ENCODE measurements at places on chromosomes 6 and 20.

DNA sequence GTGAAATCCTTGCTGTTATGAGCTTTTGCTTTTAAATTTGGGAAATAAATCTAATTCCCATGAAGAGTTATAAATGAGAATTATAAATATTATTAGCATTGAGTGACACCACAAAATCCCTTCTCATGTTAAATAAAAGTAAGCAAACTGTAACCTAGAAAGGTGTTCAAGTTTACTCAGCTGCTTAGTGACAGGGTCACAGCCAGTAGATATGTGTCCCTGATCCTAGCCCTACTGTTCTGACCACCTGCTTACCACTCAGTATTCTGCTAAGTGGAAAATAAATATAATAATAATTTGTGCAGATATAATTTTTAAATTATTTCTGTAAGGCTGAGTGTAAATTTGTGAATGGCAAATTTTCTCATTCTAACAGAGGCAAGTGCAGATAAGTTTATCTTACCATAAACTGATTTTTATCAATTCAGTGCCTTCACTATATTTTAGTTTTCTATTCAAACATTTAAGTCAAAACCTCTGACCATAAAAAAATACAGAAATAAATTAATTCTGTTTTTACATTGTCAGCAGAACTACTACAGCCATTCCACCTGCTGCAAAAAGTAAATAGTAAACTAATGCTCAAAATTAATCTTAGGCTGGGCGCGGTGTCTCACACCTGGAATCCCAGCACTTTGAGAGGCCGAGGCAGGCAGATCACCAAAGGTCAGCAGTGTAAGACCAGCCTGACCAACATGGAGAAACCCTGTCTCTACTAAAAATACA is 118.2 kb downstream of the TENT5A start:
- no peak for DNase-seq

- no peak for DNase-seq
Observed at GRCh38 chr6:112927641-112928320, 580.7 kb downstream of the RFPL4B start.

- DNase-seq = peak; percentile 22
Observed at GRCh38 chr6:7138921-7139358, 31.2 kb downstream of the RREB1 start.

DNA sequence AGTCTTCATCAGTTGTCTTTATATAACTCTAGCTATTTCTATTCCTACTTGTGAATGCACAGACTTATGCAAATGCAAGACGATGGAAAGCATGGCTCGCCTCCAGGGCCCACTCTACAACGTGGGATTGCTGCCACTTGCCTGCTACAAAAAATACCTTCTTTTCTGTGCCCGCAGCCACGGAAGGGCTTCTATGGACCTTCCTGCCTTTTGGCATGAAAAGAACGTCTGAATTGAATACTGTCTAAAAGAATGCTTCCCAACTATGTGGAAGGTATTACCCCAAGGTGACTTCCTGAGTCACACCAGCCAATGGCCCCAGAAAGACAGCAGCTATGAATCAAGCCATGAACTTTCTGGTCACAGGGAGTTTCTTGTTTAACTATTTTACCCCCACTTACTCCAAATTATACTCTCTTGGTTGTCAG is 261.2 kb downstream of the HIVEP2 start:
- DNase-seq = no peak

DNA sequence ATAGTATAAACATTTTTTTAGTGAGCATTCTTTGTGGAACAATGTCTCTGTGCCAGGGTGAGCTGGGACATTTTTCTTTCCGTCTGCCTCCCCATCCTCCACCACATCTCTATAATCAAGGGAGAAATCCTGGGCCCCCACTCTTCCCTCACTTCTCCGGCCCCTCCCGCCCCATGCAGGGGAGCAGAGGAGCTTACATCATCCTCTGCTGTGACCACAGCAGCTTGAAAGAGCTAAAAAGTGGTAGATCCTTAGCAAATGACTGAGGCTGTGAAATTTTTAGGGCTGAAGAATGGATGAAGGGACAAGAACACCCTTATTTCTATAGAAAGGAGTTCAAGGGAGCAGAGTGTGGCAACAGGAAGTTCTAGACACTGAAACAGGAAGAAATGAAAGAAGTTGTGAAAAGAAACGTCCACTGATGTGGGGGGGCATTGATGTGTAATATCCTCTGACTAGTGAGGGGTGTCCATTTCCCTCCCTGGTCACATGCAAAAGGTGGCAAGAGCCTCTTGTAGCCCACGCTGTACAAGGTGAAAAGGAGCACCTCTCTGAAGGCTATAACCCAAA is 380.3 kb upstream of the JARID2 start:
- no peak for DNase-seq

GRCh38 chr6:96532399-96532798 is 10.8 kb downstream of the UFL1 start:
- no peak for DNase-seq

DNA sequence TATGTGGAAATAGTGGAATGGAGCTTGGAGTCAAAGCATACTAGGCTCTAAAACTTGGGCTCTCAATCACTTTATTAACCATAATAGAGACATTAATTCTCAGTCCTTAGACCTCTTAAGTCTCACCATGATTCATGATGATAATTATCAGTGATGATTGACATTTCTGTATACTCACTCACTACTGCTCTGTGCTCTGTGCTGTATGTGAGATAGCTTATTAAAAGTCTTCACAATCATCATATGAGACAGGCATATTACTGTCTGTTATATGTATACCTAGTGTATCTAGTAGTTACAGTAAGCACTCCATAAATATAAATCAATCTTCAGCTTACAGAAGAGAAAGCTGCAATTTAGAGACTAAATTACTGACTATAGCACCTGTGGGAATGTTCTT is 236.0 kb upstream of the JAG1 start:
- DNase-seq = no peak

DNA sequence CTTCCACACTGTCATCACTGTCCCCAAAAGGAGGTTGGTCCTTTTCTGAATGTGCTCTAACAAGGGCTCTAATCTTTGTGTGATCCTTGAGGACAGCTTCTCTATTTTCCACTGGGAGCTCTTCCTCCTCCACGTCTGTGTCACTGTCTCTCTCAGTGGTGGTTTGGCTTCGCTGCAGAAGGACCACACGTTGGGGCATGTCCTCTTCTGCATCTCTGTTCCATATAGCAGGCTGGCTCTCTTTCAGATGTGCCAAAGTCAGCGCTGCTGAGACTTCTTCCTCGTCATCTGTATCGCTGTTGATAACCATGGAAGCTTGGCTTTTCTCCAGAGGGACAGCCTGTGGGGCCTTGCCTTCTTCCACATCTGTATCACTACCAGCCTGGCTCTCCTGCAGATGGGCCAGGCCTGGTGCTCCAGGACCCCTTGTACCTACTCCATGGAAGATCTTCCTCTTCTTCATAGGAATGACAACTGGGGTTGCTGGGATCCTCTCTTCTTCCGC is 4.6 kb downstream of the MDC1 start:
- DNase-seq = no peak

GRCh38 chr6:36333171-36333895 is 3.4 kb downstream of the BNIP5 start:
- no peak for DNase-seq

GRCh38 chr20:16292226-16292880 is 280.9 kb downstream of the KIF16B start:
- DNase-seq = no peak

GRCh38 chr6:31874836-31875572 is 3.8 kb downstream of the SLC44A4 start:
- DNase-seq = no peak

GRCh38 chr6:105616521-105616920 is 213.6 kb upstream of the PREP start:
- DNase-seq = no peak

DNA sequence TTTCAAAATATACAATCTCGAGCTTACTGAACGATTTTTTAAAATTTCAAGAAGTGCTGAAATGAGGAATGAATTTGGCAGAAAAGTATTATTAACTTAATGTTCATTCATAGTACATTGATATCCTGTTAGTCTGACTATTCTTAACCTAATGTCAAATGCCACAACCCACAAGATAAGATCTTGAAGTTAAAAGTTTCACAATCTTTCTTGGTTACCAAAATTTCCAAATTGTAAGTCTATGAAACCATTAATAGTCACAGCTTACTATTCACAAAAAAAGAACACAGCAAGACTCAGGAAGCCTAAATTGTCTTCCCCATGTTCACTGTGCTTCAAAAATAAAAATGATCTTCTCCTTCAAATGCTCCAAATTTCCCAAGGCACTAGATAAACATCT is 71.3 kb downstream of the HACE1 start:
- DNase-seq = no peak

DNA sequence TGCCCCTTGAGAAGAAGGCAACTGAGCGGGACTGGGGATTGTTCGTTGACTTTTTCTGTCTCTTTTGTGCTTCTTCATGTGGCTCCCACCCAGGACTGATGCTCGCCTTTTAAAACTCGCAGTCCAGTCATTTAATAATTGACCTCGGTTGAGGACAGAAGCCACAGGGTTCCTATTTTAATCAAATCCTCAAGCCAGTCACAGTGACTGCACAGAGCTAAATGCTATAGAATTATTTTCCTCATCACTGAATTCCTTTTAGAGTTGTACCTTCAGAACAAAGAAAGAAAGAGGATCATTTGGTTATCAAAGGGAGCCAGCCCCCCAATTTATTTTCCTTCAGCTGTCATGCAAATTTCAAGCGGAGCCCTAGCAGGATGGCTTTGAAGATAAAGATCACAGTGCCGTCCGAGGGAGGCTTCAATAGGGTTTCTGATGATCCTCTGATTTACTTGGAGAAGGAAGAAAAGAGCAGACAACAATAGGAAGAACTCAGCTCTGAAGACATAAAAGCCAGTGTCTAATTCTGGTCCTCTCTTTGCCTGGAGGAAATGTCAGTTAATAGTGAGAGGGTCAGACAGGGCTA is 186.6 kb downstream of the DOK5 start:
- DNase-seq = no peak

GRCh38 chr20:36167902-36168503 is 13.5 kb downstream of the EPB41L1 start:
- no peak for DNase-seq

GRCh38 chr6:39517756-39518155 is 195.3 kb upstream of the KCNK16 start:
- no peak for DNase-seq

- DNase-seq = no peak
Observed at GRCh38 chr6:107488174-107488874, 1.6 kb upstream of the SOBP start.

GRCh38 chr6:99019381-99019780 is 71.6 kb upstream of the FBXL4 start:
- no peak for DNase-seq

GRCh38 chr6:109059571-109060021 is 35.0 kb downstream of the SESN1 start:
- DNase-seq = peak; percentile 24

DNA sequence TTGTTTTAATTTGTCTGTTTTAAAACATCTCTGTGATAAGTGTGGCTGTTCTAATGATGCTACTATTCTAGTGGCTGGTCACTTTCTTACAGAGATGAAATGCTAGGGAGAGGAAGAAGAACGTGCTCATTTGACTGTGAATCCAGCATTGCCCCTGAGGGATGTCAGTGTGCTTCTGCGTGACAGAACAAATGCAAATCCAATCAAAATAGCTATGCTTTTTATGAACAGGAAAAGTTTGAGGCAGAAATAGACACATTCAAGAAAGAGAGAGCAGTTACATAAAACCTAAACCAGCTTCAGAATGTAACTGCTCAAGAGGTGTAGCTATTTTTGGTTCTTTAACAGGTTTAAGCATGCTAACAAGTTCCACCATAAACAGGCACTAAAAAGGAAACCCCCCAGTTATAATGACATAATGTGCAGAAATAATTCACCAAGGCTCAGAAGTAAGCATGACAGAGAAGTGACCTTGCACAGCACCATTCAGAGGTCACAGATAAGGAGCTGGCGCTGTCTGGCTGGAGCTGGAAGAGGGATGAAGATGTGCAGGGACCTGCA is 385.3 kb downstream of the EPM2A start:
- no peak for DNase-seq

DNA sequence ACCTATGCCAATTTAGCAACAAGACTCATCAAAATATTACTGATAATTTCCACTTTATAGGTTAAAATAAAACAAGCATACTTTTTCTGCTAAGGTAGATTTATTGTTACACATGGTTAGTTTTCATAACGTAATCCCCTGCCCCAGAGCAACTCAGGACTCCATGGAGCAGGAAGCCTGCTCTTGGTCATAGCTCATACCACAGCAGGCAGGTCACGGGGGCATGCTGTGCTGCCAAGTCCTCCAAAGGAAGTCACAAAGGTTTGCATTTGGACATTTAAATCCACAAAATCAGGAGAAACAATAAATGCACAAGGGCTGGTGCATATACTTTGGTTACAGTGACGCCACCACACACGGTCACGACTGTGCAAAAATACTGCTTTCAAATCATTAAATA is 12.5 kb downstream of the GZF1 start:
- DNase-seq = no peak

DNA sequence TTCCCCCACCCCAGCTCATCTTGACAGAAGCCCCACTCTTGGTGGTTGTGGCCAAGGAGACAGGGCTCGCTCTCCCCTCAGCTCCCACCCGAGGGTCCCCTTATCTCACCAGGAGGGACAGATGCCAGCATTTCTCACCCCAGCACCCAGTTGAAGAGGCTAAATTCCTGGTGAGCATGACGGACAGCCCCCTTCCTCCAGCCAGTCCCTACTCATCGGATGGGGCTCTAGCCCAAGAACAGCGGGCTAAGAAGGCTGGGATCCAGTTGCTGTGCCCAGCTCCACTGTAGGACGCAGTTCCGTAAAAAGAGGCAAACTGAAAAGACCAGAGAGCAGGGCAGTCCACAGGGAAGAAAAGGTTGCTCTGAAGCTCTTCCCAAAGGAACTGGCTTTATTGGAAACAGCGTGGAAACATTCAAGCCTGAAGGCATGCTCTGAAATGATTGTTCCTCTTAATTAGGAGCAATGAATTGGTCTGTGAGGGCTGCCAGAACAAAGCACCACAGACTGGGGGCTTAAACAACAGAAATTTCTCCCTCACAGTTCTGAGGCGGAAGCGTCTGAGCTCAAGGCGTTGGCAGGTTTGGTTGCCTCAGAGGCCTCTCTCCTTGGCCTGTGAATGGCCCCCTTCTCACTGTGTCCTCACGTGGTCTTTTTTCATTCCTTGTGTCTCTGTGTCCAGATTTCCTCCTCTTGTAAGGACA is 17.9 kb upstream of the KIF25 start:
- no peak for DNase-seq

DNA sequence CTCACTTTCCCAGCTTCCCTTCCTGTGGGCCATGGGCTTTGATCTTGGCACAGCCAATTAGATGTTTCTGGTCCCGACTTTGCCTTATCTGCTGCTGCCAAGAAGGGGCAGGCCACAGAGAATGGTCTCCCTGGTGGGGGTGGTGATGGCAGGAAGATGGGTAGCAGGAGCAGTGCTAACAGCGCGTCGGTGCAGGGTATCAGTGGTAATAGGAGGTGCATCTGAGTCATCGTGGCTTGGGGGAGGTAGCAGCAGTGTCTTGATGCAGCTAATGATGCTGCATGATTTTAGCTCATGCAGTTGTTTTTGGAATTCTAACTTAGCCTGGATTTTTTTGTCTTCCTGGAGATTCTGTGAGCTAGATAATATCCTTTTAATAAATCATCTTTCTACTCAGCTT is 18.9 kb upstream of the MAS1 start:
- no peak for DNase-seq
